ENCODE measurements at places on chromosomes 7 and 10.

DNA sequence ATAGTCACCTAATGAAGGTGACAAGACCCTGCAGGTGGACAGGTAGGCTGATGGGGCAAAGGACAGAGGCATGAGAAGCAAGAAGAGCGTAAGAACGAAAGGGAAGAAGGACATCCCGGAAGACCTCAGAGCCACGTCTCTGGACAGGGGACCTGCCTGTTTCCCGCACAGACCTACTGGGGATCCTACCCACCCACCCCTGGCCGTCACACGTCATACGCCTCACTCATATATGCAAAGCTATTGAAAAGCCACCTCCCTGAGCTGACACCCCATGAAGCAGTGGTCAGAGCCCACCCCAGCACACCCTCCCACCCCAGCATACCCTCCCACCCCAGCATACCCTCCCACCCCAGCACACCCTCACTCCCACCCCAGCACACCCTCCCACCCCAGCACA is 140.6 kb downstream of the GRID1 start:
- DNase-seq, result no peak

DNA sequence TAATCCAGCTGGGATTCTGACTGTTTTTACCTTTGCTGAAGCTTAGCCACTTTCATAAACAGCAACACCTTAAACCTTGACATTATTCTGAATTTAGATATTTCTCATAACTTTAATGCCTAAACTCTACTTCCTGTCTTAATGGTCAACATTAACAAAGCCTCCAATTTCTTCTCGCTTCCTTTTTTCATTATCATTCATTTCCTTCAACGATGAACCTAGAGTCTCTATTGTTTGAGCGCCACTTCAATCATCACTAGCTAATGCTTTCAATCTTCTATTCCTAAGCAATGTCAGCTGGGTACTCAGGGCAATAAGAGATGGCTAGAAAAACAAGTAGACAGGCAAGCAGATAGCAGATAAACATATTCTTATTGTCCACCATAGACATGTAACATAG is 96.6 kb upstream of the TMEM196 start:
- DNase-seq, result no peak

- DNase-seq, result no peak
Observed at GRCh38 chr7:123024989-123025758, 29.7 kb upstream of the TAS2R16 start.

GRCh38 chr7:124686543-124687171 is 78.9 kb downstream of the GPR37 start:
- DNase-seq, result no peak

GRCh38 chr10:88651101-88651551 is 13.1 kb upstream of the LIPF start:
- DNase-seq, result no peak

- DNase-seq, result peak; percentile 73
Observed at GRCh38 chr7:146956321-146956720, 839.7 kb downstream of the CNTNAP2 start.

- peak; percentile 76 for DNase-seq
Observed at GRCh38 chr10:1532636-1533035, 204.7 kb downstream of the ADARB2 start.

DNA sequence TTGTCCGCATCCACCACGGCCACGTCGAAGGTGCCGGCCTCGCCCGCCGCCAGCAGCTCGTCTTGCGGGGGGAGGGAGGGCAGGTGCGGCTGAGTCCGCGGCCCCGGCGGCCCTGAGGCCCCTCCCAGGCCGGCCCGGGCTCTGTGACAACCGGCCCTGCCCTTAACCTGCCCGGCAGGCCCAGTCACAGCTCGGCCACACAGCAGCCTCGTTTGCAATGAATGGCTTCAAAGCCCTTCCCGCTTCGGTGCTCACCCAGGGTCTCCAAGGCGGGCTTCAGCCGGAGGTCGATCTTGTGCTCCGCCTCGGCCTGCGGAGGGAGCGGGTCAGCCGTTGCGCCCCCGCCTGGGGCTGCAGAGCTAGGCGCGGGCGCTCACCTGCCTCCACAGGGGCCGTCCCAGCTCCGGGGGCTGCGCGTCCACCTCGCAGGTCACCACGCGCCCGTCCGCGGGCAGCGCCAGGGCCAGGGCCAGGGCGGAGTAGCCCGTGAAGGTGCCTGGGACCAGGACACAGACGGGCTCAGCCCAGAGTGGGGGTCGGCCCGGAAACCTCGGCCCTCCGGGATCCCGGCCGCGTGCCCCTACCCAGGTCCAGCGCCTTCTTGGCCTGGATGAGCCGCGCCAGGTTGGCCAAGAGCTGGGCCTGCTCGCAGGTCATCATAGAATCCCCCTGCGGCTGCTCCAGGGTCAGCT is 928 bp downstream of the COMTD1 start:
- DNase-seq, result peak; percentile 90

DNA sequence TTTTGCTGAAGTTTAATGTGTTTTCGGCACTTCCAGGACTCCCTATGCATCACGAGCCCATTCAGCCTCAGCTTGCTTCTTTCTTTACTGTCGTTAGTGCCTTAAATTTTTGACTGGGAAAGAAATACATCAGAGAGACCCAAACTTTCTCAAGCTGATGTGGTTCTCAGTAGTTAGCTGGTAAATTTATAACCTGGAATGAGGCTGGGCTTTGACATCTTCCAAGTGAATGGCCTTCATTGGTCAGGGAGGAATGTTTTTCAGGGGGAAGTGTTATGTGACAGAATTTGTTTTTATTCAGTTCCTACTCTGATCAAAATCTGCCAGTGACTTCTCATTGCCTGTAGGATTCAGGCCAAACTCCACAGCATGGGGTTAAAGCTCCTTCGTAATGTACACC is 296.9 kb downstream of the SORCS3 start:
- DNase-seq, result no peak
